ENCODE measurements at places on chromosomes 4 and X.

GRCh38 chrX:38312436-38312835 is 14.9 kb downstream of the RPGR start:
- DNase-seq = no peak

GRCh38 chr4:148007314-148007760 is 275.4 kb downstream of the ARHGAP10 start:
- DNase-seq = no peak

GRCh38 chrX:24553011-24553410 is 87.9 kb downstream of the PDK3 start:
- DNase-seq = no peak

DNA sequence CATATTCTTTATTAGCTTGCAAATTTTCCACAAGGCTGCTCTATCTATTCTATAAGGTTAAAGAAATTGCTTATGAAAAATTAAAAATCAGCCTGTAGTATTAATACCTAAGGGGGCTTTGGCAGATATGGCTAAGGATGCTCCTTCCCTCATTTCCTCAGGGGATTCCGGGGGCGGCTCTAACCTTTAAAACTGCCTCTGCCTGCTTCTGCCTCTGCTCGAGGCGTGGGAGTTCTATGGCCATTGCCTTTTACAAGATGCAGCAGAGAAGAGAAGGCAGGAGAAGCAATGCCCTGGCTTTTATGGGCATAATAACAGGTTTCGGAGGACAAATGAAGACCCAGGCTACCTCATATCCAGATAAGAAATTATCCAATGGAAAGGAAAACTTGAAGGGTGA is 8.6 kb upstream of the CDKN2AIP start:
- DNase-seq = no peak

DNA sequence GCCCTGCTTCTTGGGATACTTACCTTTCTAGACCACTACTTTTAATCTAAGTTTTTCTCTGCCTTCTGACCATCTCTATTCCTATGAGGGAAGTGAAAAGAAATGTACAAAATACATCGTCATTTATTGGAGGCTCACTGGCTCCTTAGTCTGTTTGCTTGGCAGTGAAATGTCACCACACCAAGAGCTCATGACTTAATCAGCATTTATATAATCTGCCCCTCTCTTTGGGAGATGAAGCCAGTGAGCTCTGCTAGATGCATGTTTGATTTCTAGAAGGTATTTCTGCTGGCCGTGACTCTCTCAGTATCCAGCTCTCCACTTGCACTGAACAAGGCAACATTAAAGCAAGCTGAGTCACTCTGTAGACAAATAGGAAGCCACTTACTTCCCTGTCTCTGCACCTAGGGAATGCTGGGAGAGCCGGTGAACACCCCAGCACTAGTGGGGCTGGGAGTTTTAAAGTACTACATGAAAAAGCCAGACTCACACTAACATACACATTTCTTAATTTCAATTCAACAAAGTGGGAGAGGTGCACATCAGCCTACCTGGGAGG is 79.1 kb downstream of the MID1IP1 start:
- no peak for DNase-seq

GRCh38 chr4:153573881-153574802 is 108.0 kb downstream of the TMEM131L start:
- no peak for DNase-seq

- no peak for DNase-seq
Measured at GRCh38 chr4:6714954-6715353, 1.0 kb upstream of the BLOC1S4 start.

GRCh38 chr4:182213004-182213403 is 30.2 kb upstream of the TENM3 start:
- no peak for DNase-seq
